Caki2 (cell line): ENCODE measurements at places on chromosomes 7 and 10.

GRCh38 chr10:43693602-43694001, 44.9 kb upstream of the ZNF32 start:
- no peak for DNase-seq

GRCh38 chr10:126042354-126042753, 146.0 kb downstream of the FANK1 start:
- no peak for DNase-seq

- DNase-seq, result no peak
Measured at GRCh38 chr7:110762546-110763225, 328.2 kb upstream of the LRRN3 start.

- DNase-seq, result no peak
Measured at GRCh38 chr10:91953600-91954160, 30.1 kb downstream of the BTAF1 start.

GRCh38 chr7:113483657-113484056, 365.3 kb upstream of the SMIM30 start:
- no peak for DNase-seq

DNA sequence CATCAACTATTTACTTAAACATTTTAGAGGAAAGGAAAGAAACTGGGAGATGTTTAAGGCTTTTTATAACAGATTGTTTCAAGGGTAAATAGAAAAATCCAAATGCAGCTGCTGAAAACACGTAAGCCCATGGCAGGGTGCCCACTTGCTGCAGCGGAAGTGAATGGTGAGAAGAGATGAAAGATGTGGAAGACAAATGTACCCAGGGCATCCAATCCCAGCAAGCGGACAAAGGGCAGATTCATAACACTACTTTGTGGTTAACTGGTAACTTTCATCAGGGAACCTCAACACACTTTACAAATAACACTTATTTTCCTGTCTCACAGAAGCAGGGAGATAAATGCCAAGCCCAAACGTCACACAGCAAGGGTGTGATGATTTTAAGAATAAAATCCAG, 358.4 kb downstream of the KCNMA1 start:
- DNase-seq, result no peak

- DNase-seq, result peak; percentile 28
Measured at GRCh38 chr7:97064972-97065587, 40.4 kb upstream of the DLX5 start.

DNA sequence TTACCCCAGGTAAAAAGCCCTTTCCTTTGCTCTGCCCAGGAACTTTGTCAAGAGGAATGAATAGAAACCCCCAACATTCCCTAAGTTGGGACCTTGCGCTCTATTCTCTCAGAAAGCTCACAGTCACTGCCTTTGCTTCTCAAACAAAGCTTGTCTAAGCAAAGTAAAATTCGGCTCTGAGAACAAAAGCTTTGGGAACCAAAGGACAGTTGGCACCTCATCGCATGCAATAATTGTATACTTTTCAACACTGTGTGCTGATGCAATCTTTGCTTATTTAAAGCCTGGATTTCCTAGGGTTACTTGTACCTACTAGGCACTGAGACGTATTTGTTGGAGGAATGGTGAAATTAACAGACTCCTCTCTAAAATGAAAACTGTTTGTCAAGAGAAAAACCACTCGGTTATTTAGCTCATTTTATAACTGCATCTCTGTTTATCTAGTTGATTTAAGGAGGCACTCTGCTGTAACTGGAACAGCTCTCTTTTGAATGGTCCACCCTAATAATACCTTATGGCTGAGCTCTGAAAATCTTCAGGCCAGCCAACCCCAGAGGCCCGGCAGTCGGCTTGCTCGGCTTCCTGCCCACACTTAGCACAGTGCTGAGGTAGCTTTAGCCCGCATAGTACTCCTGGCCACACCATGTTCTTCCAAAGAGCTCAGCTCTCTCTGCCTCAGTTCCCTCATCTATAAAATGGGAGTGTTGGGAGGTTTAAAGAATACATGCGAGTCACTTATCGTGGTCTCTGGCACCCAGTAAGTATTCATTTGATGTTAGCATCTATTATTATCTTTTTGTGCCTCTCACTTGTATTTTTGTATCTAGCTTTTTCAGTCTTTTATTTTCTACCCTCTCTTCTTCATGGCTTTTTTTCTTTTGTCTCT, 80.2 kb upstream of the PRR15 start:
- no peak for DNase-seq

GRCh38 chr7:132002343-132002968, 446.0 kb upstream of the PODXL start:
- DNase-seq, result no peak

DNA sequence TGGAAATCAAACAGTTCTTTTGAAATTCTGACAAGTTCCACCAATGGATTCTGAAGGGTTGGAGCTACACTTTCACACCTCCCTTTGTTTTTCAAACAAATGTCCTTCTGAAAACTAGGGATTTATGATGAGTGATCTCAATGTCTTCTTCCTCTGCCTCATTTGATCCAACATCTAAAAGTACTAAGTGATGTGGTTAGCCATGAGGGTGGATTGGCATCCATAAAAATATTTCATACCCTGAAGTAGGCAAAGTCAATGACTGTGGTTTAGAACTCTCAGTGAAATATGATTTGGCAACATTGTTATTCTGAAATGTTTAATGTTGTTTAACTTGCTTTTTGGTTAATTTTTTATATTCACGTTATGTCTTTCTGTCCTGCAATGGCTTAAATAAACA, 136.9 kb downstream of the MBL2 start:
- DNase-seq, result no peak

GRCh38 chr10:110840225-110840922, 31.4 kb upstream of the PDCD4 start:
- no peak for DNase-seq

DNA sequence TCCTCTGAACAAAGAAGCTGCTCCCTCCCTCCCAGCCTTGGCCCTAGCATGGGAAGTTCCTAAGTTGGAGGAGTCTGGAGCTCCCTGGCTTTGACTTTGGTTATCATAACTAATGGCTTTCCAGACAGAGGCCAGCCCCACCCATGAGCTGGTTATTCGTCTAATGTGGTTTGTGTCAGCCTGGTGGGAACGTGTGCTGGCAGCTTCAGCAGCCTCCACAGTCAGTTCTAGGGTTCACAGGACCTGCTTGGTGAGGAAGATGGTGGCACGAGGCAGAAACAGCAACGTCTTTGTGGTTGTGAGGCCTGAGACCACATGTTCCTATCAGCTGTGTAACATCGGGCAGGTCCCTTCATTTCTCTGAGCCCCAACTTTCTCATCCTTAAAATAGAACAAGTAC, 103.1 kb downstream of the PAXIP1 start:
- DNase-seq, result no peak

- DNase-seq, result no peak
Measured at GRCh38 chr10:88187472-88187871, 324.0 kb downstream of the PTEN start.

DNA sequence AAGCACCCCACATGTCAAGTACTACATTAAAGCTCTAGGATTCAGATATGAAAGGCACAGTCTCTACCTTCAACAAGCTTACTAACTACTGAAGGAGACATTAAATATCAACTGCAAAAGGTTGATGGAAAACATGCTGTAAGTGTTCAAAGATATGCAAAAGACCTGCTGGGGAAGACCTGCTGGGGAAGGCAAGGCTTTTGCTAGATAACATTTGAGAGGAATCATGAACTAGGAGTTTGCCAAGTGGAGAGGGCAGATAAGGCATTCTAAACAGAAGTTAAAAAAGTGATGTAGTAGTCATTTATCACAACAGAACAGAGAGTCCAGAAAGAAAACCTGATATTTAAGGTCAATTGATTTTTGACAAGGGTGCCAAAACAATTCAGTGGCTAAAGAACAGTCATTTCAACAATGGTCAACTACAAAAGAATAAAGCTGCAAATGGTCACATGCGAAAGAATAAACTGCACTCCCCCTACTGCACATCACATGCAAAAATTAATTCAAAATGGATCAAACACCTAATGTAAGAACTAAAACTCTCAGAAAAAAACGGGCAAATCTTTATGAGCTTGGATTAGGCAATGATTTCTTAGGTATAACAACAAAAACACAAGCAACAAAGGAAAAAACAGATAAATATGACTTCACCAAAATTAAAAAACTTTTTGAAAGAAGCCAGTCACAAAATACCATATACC, 23.0 kb upstream of the MSS51 start:
- no peak for DNase-seq

DNA sequence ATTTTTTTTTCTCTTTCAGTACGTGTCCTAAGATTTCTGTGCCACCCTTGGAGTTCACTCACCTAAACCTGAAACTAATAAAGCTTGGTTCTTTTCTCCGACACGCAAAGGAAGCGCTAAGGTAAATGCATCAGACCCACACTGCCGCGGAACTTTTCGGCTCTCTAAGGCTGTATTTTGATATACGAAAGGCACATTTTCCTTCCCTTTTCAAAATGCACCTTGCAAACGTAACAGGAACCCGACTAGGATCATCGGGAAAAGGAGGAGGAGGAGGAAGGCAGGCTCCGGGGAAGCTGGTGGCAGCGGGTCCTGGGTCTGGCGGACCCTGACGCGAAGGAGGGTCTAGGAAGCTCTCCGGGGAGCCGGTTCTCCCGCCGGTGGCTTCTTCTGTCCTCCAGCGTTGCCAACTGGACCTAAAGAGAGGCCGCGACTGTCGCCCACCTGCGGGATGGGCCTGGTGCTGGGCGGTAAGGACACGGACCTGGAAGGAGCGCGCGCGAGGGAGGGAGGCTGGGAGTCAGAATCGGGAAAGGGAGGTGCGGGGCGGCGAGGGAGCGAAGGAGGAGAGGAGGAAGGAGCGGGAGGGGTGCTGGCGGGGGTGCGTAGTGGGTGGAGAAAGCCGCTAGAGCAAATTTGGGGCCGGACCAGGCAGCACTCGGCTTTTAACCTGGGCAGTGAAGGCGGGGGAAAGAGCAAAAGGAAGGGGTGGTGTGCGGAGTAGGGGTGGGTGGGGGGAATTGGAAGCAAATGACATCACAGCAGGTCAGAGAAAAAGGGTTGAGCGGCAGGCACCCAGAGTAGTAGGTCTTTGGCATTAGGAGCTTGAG, at the start of gene CFTR:
CFTR (plus strand) TSS at position 801 of the 830 bp plus-strand sequence. CDS start 70 bp downstream, outside the sequence.
- no peak for DNase-seq

- no peak for DNase-seq
Measured at GRCh38 chr10:88395677-88396076, 187.4 kb downstream of the RNLS start.

DNA sequence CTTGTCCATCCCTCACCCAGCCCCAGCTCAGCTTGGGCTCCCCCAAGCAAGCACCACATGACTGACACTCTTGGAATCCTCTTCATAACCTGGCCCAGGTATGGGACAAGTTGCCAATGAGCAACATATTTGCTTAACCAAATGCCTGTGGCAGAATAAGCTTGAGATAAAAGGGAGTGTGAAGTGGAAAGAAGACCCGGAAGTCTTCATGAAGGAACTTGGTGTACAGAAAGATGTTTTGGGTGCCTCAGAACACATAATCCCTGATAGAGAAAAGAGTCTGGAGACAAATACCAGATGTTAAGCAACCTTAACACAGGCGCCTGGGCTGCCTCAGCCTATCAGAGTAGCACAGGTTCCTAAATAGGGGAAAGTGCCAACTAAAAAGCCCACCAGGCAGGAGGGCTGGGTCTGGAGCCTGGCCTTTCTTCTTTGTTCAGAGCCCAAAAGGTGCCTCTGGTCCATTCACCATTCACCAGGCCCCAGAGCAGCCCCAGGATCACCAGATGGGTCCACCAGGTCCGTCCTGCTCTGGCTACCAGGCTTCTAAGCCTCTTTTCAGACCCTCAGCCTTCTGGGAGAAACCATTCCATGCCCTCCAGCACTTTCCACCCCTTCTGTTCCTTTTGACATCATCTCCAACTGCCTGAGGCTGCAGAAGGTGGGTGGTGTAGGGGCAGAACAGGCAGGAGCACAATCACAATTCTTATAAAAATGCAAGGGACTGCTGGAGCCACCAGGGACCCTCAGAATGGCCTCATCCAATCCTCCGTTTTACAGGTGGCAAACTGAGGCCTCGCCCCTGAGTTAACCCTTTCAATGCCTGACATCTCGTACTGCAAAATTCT, 22.6 kb downstream of the KCNMA1 start:
- DNase-seq, result no peak

DNA sequence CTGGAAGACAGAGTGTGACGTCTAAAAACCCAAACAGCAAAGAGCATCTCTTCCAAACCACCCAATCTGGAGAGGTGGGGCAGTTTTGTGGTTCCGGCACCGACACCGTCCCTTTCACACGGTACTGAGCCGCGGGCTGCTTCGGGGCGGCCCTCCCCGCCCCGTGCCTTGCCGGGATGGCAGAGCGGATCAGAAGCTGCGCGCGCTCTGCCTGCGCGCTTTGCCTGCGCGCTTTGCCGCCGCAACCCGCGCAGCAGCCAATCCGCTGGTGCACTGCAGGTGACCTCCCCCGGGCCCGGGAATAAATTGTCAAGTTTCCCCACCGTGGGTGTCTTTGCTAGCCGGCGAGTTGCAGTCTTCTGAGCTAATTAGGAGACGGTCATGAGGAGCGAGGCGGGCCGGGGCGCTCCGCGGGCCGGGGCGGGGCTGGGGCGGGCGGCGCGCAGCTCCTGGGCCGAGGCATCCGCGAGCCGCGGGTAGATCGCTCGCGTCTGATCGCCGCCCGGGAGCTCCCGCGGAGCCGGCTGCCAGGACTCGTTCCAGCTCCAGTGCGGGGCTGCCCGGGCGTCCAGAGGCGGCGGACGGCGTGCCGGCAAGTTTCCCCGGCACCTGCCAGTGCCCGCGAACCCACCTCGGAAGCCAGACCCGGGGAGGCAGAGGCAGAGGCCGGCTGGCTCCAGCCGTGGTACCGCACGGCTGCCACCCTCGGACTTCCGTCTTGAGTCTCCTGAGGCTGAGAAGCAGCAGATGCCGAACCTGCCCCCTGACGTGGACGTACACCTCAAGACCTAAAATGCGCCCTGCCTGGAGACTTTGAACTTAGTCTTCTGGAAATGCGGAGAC, 536.0 kb upstream of the GALNT17 start:
- no peak for DNase-seq

DNA sequence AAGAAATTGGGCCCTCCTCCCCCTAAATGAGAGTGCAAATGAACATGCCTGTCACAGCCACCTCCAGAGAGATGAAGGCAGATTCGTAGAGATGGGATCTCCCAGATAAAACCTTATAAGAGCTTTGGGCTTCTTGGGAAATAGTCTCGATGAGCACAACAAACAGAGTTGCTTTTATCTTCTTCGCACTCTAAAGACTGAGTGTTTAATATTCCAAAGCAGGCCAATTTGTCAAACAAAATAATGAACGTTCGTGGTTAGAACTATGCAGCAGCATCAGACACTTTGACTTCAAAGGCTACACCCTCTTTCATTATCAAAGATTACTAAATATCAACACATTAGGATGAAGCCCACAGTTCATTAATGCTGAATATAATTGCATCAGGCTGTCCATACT, 256.2 kb downstream of the SKIDA1 start:
- DNase-seq, result no peak

- DNase-seq, result no peak
Measured at GRCh38 chr7:366161-366803, 76.3 kb downstream of the FOXL3 start.

GRCh38 chr10:64463406-64463805, 942.2 kb downstream of the REEP3 start:
- no peak for DNase-seq

- peak; percentile 29 for DNase-seq
Measured at GRCh38 chr7:115015619-115016018, 93.7 kb downstream of the MDFIC start.
